ENCODE measurements at places on chromosomes 4 and X.

DNA sequence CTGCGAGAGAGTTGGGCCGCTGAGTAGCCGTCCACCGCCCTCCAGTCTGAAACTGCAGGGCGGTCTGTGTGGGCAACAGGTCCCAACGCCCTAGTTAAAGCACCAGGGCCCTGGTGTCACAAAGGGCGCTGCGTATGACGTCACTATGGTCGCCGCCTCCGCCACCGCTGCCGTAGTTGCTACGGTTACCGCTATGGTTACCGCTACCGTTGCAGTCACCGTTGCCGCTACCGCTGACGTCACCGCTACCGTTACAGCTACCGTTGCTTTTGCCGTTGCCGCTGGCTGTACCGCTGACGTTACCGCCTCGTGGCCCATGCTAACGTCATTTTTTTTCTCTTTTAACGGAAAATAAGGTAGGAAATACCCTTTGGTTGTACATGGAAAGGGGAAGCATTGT lies at the start of gene PPP1R2C:
Gene PPP1R2C (minus strand): TSS at position 68 of the 400 bp plus-strand sequence. CDS start 84 bp downstream, outside the sequence.
- no peak for DNase-seq

GRCh38 chr4:126955292-126956183 lies 677.2 kb upstream of the INTU start:
- no peak for DNase-seq

DNA sequence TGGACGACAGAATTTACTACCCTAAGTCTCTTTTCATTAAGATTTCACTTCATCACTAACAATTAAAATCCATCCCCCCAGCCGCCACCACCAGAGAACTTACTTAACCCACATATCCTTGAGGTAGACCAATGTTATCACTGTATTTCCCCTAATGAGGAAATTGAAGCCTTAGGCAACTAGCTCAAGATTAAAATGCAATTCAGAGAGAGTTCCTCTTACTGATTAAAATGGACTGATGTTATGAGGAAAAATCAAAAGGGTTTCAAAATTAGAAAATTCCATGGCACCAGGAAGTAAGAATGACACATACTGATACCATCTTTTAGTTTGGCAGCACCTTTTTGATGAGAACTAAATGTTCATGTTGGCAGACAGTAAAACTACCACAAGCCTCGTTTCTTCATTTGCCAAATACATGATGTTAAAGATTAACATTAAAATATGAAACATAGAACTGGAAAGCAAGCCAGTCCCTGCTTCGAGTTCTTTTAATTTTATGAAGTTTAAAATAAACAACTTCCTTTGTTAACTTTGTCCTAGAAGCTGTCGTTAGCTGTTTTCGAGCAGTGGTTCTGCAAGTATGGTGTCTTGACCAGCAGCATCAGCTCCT lies 69.3 kb upstream of the CCDC160 start:
- no peak for DNase-seq

GRCh38 chrX:23855569-23855968 lies 52.2 kb downstream of the APOO start:
- DNase-seq, result no peak

GRCh38 chrX:138504273-138504672 lies 207.2 kb downstream of the FGF13 start:
- DNase-seq, result no peak

GRCh38 chr4:174377613-174378012 lies 93.9 kb downstream of the CEP44 start:
- no peak for DNase-seq

GRCh38 chrX:53004811-53005210 lies 43.8 kb upstream of the GPR173 start:
- no peak for DNase-seq

GRCh38 chr4:13539047-13539618 lies 5.2 kb downstream of the NKX3-2 start:
- no peak for DNase-seq

DNA sequence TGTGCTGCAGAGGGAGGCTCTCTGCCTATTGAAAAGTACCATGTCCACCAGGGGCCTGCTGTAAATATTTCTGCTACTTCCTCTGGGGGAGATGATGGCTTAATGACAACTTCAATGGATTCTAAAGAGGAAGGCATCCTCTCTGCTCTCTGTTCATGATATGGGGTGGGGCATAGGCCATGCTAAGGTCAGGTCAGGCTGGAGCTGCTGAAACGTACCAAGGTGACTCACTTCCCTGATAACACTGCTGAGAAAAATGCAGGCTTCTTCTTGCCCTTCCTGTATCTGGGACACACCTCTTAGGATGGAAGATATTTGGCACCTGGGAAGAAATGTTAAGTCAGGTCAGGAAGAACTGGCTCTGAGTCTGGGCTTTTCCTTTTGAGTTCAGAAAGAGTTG lies 31.5 kb downstream of the HS3ST1 start:
- no peak for DNase-seq

DNA sequence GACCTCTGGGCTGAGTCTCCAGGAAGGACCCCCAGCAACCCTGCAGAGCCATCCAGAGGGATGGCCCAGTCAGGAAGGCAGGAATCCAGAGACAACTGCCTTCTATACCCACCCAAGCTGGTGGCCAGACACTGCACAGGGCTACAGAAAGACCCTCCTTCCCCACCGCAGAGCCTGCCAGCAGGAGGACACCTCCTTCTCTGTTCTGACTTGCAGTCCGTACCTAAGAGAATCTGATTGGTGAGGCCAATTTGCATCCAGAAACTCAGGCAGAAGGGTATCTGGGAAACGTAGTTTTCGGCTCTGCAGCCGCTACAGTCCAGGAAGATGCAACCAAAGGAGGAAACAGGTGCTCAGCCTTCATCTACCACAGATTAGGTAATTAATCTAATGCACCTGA lies 155.4 kb upstream of the FRG1 start:
- DNase-seq, result no peak

- no peak for DNase-seq
Measured at GRCh38 chr4:3470244-3471097, 7.4 kb downstream of the DOK7 start.

Measured in stimulated activated naive CD8-positive, alpha-beta T cell treated with anti-CD3 and anti-CD28 coated beads, Interleukin-15, amount 100 ng/mL, for 72 hours (primary cell).